ENCODE measurements at places on chromosomes 16 and 17.

DNA sequence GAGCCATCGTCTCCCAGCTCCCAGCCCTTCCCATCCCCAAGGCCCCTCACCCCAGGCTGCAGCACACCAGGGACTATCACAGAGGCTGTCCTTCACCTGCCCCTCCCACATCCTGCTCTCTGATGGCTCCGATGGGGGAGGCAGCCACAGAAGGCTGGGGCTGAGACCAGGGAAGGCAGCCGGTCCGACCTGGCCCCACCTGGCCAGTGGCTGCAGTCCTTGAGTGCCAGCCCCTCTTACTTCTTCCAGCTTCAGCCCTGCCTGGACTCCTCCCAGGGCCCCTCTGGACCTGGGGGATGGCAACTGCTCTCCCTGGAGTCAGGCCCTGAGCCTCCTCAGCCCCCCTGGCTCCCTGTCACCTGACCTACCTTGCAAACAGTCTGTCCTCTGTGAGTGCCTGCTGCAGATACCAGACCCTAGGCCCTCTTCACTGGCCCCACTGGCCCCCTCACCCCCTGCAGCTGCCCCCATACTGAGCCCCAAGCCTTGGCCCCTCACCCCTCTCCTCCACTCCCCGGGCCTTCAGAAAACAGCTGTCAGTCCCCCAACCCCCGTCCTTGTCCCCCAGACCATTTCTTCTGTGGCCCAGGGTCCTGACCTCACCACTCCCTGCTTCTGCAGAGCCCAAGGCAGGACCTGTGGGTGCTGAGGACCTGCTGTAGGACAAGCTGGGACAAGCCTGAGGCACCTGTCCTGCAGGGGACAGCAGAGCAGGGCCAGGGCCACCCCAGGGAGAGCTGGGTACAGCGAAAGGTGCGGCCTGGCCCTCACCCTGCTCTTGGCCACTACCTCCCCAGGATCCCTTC lies 12.6 kb upstream of the SRRM2 start:
- DNase-seq, result no peak

- DNase-seq, result no peak
Measured at GRCh38 chr16:49489686-49490320, 116.2 kb downstream of the C16orf78 start.

DNA sequence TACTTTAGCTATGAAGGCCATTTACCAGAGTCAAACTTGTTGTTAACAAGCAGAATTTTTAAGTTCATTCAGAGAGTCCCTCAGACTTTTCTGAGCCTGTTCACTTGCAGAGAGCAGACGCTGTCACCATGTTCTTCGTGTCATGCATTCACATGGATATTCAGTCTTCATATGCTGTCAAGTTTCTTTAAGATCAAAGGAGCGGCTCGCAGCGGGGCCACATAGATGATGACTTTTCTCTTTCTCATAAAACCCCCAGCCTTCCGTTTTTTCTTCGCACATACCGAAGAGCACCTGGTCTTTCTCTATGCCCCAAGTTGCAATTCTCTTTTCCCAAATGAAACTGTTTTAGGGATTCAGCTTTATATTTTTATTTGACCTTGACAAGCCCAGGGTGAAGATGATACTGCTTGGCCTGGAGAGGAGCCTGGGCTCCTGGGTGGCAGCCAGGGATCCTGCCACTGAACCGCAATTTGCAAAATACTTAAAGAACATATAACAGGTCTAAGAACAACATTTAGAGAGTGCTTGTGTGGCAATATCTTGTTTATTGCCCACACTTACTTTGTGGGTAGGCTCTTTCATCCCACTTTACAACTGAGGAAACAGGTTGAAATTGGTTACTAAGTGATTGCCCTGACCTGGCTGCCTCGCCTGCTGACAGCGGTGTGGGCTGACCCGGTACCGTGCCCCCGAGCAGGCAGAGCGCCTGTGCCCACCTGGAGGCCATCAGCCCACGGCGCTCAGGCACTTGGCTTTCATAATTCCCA lies 22.9 kb downstream of the SEC14L1 start:
- no peak for DNase-seq

GRCh38 chr16:8905168-8905762 lies 23.1 kb downstream of the LITAFD start:
- DNase-seq, result peak; percentile 39

DNA sequence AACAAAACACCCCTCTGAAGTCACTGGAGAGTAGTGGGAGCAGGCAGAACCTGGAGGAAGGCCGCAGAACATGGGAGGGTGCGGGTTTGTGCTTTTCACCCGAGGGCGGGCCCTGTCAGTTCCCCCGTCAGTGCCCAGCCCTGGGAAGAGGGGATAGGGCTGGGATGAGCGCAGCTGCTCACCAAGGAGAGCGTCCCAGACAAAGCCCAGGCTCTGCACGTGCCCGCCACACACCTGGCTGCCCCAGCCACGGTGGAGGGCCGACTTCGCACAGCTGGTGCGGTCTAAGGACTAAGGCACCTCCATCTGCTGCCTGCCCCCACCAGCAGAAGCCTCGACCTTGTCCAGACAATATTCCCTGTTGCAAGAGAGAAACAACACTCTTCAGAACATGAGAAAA lies 39.5 kb downstream of the ZCCHC14 start:
- no peak for DNase-seq

GRCh38 chr17:78787444-78787843 lies 5.4 kb upstream of the CYTH1 start:
- peak; percentile 66 for DNase-seq
